ENCODE measurements at places on chromosomes 12 and 14.

DNA sequence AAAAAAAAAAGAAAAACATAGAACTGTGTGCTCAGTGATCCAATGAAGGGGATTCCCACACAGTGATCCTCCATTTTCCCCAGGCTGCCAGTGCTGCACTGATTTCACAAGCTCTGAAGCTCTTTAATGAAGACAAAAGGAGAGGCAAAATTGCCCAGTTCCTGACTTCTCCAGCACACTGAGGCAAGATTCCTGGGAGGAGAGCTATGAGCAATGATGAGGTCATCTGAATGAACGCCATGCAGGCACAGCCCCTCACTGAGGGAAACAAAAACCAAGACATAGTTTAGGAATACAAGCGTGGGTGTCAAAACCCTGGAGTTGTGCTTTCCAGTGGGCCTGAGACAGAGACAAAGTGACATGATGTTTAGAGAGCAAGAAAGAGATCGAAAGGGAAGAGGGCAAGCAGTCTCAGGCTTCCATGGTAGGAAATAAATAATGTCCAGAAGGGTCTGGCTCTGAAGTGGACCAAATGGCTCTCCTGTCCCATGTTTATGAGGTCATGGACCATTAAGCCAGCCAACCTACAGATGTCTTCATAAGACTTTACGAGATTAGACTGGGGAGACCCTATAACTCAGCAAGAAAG is 40.9 kb upstream of the SMUG1 start:
- no peak for DNase-seq

- no peak for DNase-seq
Measured at GRCh38 chr14:72607386-72608130, 286.3 kb downstream of the DPF3 start.

GRCh38 chr14:32991691-32992090 is 53.0 kb downstream of the NPAS3 start:
- no peak for DNase-seq

DNA sequence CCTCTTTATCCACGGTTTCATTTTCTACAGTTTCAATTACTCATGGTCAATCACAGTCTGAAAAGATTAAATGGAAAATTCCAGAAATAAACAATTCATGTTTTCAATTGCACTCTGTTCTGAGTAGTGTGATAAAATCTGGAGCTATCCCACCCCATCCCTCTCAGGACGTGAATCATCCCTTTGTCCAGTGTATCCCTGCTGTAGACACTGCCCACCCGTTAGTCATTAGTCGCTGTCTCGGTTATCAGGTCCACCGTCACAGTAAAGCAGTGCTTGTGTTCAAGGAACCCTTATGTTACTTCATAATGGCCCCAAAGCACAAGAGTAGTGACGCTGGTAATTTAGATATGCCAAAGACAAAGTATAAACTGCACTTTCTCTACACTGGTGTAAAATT is 141.0 kb upstream of the LMNTD1 start:
- no peak for DNase-seq

GRCh38 chr14:50047274-50047676 is 69.1 kb downstream of the VCPKMT start:
- DNase-seq: no peak

All from stimulated activated CD4-positive, alpha-beta T cell treated with anti-CD3 and anti-CD28 coated beads, Interleukin-1b, Interleukin-23, amount 100 ng/mL, for 24 hours (primary cell).